Fibroblast of villous mesenchyme (primary cell): ENCODE measurements at places on chromosomes 13 and 19.
A peak's percentile ranks its signal among the peaks of the same experiment; 100 is the strongest.

DNA sequence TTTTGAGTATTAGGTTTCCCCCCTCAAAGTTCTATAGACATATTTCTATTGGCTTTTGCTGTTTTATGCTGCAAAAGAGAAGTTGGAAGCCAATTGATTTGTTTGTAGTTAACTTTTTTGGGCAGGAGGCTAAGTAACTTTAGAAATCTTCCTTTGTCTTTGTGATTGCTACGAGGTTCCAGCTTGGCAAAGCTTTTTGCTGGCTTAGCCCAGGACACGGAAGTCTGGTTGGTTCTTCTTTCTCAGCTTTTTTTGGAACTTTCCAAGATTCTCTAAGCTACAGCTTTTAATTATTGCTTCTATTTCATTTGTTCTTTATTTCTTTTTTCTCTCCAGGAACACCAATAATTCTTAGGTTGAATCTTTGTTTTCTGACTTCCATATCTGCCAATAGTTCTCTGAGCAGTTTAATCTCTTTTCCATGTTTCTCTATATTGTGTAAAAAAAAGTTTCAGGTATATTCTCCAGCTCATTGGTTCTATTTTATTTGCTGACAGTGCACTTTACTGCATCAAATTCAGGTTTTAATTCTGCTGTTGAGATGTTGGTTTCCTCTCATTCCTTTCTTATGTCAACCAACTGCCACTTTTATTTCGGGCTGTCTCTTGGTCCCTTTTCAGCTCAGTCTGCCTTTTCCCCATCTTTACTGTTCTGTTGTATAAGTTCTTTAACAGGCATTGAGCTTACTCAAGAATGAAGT, 27.8 kb downstream of the MBNL2 start:
- DNase-seq: no peak

GRCh38 chr13:101231751-101232428, 184.4 kb downstream of the NALCN start:
- DNase-seq: no peak

DNA sequence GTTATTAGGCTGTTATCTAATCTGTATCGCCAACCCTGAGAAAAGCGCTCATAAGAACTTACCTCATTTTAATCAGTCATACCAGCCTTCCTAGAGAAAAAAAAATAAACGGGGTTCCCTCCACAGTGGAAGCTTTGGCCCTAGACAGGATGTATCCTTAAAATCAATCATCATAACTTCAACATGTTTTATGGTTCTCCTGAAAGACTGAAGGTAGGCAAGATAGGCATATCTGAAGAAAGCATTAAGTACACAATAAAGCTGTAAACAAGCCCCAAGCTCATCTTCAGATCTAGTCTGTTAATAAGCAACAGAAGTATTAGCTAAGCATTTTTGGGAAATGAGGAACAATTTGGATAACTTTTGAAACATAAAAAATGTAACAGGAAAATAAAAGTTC, 18.7 kb upstream of the SERP2 start:
- DNase-seq: no peak

DNA sequence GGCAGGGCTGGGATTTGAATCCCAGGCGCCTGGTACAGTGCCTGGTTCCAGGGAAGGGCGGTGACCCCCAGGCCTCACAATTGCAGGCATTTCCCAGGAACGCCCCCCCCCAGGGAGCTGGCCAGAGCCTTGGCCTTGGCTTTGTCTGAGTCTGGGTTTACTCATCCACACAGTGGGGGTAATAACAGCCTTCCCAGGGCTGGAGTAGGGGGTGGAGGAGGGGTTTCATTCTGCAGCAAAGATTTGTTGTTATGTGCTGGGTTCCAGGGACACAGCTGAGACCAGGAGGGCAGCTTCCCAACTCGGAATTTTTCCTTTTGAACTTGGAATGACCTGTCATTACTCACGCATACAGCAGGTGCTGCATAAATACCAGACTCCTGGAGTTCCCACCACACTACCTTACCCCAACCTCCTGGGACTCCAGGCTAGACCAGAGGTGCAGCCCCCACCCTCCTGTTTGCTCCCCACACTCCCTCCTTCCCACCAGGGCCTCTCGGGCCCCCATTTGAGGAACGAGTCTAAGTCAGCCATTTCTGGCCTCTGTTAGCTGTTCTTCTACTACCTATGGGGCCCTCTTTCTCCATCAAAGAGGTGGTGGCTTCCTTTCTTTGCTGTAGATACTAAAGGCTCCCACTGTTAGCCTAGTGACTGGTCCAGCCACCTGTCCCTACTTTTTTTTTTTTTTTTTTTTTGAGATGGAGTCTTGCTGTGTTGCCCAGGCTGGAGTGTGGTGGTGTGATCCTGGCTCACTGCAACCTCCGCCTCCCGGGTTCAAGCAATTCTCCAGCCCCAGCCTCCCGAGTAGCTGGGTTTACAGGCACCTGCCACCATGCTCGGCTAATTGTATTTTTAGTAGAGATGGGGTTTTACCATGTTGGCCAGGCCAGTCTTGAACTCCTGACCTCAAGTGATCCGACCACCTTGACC, 1.6 kb upstream of the ADAMTS10 start:
- DNase-seq: peak; percentile 48

DNA sequence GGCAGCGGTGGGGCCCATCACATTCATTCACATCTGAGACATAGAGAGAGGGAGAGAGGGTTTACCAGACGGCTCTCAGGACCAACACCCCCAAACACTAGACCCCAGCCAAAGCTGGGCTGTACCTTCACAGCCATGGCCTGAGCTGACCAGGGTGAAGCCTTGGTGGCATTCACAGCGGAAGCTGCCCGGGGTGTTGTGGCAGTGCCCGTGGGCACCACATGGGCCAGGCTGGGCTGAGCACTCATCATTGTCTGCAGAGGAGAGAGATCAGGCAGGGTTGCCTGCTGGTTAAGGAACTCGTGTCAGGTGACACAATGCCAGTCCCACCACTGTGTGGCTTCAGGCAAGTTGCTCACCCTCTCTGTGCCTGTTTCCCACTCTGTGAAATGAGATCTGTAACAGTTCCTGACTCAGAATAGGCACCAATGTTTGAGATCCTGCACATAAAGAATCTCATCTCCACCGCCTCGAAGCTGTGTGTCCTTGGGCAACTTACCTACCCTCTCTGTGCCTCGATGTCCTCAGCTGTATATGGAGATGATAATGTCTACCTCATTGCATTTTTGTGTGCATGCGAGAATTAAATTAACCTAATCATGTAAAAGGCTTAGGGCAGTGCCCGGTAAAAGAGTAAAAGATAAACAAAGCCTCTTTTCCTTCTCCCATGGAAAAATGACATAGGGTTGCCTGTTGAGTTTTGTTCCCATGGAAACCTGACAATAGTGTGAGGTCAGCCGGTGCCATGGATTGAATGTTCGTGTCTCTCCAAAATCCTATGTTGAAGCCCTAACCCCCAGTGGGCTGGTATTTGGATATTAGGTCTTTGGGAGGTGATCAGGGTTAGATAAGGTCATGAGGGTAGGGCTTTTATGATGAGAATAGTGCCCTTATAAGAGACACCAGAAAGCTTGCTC, 22.9 kb downstream of the CCL25 start:
- DNase-seq: no peak

GRCh38 chr13:103403148-103403740, 337.0 kb upstream of the SLC10A2 start:
- DNase-seq: no peak

DNA sequence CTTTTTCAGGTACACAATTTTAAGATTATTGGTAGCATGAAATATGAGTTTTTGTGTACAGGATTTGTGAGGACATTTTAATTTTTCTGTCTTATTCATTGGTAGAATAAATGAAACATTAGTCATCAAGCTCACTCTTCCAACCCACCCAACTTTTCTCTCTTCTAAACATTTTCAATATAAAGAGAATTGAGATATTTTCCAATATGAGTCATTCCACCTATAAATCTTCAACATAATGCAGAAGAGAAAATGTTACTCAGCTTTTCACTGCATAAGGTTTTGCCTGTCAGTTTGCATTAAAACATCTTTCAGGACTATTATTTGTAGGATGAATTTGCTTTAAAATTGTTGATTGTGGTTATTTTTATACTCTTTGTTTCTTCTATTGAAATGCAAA, 330.7 kb downstream of the PCDH20 start:
- DNase-seq: no peak

DNA sequence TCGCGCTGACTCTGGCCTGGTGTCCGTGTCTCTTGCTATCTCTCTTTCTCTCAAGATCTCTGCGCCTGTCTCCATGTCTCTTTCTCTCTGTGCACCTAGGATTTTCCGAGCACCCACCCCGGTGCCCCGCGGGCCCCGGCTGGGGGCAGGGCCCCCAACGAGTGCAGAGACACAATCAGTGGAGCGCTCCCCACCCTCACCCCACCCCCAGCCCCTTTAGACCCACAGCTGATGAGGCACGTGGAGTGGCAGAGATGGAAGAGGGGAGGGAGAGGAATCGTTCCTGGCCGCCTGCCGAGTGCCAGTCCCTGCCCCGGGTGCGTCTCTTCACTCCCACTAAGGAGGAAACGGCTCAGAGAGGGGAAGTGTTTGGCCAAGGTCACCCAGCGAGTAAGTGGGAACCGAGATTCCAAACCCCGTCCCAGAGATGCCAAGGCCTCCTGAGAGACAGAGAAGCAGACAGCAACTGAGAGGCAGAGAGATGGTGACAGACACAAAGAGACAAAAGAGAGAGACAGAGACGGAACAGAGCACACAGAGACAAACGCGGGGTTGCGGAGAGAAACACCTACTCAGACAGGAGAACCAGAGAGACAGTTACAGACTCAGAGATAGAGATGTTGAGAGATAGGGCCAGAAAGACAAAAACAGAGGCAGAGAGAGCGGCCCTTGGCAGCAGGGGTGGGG, 626 bp upstream of the BCL3 start:
- peak; percentile 77 for DNase-seq

DNA sequence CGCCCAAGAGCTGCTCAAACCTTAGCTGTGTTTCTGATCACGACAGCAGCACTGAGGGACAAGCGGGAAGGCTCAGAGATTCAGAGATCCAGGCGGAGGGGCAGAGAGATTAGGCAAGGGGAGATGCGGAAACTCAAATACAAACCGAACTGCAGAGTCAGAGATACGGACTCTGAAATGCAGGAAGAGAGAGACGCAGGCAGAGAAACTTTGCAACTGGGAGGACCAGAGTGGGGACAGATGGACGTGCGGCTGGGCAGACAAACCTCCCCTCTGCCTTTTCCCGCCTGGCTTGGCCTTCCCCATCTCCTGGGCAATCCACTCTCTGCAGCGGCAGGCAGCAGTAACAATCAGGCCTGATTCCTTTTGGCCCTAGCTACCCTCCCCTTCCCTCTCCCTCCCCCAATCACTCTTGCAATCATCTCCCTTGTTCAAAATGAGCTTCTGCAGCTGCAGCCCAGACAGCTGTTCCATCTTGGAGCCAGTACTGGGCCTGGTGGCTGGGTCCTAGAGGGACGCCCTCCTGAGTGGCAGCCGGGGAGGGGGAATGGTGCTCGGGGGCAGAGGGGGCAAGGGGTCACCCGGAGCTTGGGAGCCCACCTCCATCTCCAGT, 29.7 kb downstream of the OLFM2 start:
- DNase-seq: no peak

GRCh38 chr13:114127473-114128347, 4.7 kb downstream of the RASA3 start:
- no peak for DNase-seq

- DNase-seq: peak; percentile 3
Observed at GRCh38 chr13:106028911-106029310, 506.6 kb downstream of the EFNB2 start.

DNA sequence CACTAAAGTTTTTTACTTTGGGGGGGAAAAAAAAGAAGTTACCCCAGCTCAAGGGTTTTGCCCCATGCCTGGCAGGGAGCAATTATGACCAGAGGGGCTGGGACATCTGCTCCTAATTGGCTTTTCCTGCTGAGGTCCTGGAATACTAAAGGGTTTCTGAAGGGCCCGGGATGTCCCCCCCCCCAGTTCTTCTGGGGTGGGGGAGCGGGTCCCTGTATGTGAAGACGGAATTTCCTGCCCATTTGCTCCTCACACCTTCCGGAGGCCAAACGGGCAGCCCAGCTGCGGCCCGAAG, 1.1 kb upstream of the DLL3 start:
- no peak for DNase-seq

GRCh38 chr13:36366031-36366430, 19.8 kb upstream of the SPART start:
- no peak for DNase-seq

GRCh38 chr19:35370722-35371121, at the start of gene GPR42:
Gene GPR42 (plus strand): TSS chr19:35371068. CDS start chr19:35371360, 292 bp downstream.
- DNase-seq: no peak

DNA sequence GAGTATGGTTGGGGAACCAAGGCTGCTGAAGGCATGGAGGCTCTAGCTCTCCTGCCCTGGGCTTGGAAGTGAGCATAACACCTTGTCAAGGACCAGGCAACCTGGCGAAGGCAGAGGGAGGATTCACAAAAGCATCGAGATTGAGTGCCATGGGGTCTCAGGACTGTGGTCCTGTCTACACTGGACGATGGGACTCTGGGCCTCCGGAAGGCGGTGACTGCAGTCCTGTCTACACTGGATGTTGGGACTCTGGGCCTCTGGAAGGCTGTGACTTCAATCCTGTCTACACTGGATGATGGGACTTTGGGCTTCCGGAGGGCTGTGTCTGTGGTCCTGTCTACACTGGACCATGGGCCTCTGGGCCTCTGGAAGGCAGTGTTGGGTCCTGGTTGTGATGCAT, 290.4 kb downstream of the TEX29 start:
- no peak for DNase-seq

DNA sequence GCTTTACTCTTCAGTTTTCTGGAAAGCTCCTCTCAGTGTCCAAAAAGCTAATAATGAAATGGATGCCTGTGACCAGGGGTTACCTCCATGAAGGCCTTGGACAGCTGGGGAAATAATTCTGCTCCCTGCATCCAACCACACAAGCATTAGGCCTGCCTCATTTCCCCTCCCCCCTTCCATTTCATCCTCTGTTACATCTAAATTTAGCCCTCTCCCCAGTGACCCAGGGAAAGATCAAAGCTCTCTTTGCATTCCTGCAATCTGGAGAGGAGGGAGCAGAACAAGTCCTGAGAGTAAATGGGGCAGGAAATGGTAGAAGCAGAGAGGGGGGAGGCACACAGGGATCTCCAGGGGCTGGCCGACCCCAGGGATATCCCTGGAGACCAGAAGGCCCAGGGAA, 452.7 kb downstream of the TSHZ3 start:
- DNase-seq: no peak
